ENCODE measurements at places on chromosomes 13 and 19. TPM values are rescaled to one million over a fixed set of nuclear protein-coding genes. Genes with fewer than 3 reads are reported as not detected.

The LRRC4B gene
- 0.17 TPM for total RNA-seq

The SDHAF1 gene
- 24.8 TPM for total RNA-seq

The NLRP9 gene
- total RNA-seq: not detected

The KCNRG gene
- 2.2 TPM for total RNA-seq

The ZNF460 gene
- total RNA-seq: 56.5 TPM

The AP3D1 gene
- total RNA-seq: 193 TPM

The NCAN gene
- not detected for total RNA-seq

The B3GLCT gene
- 3.2 TPM for total RNA-seq

The CGB8 gene
- total RNA-seq: not detected

The KLK14 gene
- total RNA-seq: not detected

The ZNF492 gene
- total RNA-seq: 0.17 TPM

The NLRP4 gene
- total RNA-seq: not detected

The IL17D gene
- total RNA-seq: 3.1 TPM

The TMPRSS9 gene
- 1.4 TPM for total RNA-seq

The ZNF208 gene
- total RNA-seq: 7.2 TPM

The FCGBP gene
- 53.2 TPM for total RNA-seq

The ATP11A gene
- 31.9 TPM for total RNA-seq

Data from adrenal gland (tissue), 19 donors.